ENCODE measurements at places on chromosomes 5 and 9.
A peak's percentile ranks its signal among the peaks of the same experiment; 100 is the strongest.

DNA sequence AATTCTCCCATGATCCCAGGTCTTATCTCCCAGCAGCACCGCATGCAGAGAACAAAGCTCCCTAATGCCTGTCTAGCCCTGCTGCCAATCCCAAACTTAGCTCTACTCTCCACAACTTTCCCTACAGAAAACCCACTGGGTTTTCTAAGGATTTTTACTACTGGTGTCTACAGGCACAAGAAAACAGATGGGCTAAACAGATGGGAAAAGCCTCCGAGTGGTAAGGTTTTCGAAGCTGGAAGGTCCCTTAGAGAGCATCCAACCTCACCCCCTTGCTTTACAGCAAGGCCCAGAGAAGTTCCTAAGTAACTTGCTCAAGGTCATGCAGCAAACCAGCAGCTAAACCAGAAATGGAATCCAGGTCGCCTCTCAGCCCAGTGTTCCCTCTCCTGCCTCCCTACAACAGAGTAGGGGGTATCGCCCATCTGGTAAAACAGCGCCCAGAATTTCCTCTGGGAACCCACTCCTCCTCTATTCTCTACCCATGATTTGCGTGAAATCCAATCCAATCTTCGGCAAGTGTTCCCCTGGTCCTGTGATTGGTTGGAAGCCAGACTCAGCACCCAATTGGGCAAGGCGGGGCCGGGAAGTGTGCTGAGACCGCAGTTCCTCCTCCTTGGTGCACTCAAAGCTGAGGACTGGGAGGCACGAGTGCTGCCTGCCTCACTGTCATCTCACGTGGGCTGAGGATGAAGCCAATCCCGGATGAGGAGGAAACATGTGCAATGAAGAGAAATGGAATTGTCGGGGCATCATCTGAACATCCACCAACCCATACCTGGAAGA is 20.8 kb downstream of the CPLX2 start:
- peak; percentile 29 for DNase-seq

- no peak for DNase-seq
Measured at GRCh38 chr5:124859556-124860290, 113.3 kb upstream of the ZNF608 start.

GRCh38 chr5:158236511-158237335 is 377.8 kb upstream of the CLINT1 start:
- DNase-seq = no peak

DNA sequence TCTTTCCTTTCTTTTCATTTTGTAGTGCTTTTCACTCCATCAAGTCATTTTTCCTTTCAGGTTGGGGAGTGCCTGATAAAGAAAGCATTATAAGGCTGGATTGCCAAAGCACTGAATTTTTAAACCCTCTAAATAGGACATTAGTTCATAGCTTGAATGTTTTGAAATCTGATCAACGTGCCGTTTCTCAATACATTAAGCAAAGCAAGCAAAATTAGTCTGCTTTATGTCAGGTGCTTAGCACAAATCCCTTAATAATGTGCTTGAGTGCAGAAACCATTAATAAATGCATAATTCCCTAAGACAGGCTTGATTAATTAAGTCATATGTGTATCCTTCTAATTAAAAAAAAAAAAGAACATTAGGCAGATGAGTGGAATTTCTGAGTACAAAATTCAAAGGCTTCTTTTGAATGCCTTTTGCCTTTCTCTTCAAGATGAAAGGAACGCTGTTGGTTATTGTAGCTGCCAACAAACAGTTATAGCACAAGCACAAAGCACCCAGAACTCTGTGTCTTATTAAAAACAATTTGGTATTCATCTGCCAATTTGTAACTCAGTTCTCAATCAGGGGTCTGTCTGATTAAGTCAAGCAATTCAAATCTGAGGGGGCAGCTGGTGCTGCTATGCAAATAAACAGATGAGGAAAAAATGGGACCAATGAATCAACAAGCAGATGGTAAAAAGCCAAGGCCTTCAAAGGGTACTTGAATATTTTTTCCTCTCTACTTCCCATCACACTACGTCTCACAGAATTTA is 233.7 kb downstream of the TLE1 start:
- peak; percentile 26 for DNase-seq

DNA sequence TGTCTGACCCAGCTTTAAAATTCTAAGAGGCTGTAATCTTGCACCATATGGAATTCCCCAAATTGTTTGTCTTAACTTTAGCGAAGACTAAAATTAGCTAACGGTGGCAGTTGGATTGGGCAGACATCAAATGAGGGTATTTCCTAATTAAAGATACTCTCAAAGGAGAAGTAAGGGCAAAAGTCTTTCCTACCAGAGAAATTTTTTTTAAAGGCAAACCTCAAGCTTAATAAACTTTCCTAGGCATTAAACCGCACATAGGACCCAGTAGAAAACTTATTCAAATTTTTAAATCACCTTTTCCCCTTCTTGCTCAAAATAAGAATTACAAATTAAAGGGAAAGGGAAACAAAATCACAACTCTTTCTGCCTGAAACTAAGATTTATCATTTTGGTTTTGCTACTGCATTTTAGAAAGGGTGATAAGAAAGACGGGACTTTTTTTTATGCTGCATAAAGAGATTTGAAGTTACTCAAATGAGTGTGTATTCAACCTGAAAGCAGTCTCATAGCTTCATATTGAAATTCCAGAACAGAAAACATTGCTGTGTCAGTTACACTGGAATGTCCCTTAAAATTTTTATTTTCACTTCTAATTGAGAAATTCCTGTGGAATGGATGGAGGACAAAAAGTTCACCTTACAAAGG is 189.1 kb upstream of the PTGER4 start:
- no peak for DNase-seq

GRCh38 chr5:66994790-66995189 is 201.8 kb downstream of the CD180 start:
- DNase-seq = no peak

Data from NCI-H1694 treated with DMSO at 0.1 percent for 48 hours (cell line).